ENCODE measurements at places on chromosomes 16 and 17.
A peak's percentile ranks its signal among the peaks of the same experiment; 100 is the strongest.

- no peak for DNase-seq
These were observed 13.1 kb downstream of the MAP2K3 start for GRCh38 chr17:21297597-21297996.

GRCh38 chr16:47258874-47259461, 115.2 kb upstream of the NETO2 start:
- peak; percentile 2 for DNase-seq

DNA sequence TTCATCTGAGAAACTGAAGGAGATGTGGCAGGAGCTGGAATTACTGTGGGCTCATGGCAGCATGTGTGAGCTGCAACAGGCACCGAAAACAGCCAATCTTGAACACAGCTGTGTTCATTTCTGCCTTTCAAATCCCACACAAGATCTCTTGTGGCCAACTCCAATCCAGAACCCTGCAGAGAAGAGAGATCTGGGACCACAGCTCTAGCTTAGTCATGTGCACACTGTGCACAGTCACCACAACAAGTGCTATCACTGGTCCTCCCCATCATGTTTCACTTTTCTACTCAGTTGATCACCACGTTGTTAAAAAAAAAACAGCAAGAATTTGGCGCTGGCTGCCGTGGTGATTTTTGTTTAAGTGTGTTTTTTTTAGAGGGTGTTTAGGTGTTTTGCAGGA, 254.5 kb upstream of the ELAC2 start:
- no peak for DNase-seq

GRCh38 chr16:27253526-27253930, 15.0 kb downstream of the NSMCE1 start:
- no peak for DNase-seq

DNA sequence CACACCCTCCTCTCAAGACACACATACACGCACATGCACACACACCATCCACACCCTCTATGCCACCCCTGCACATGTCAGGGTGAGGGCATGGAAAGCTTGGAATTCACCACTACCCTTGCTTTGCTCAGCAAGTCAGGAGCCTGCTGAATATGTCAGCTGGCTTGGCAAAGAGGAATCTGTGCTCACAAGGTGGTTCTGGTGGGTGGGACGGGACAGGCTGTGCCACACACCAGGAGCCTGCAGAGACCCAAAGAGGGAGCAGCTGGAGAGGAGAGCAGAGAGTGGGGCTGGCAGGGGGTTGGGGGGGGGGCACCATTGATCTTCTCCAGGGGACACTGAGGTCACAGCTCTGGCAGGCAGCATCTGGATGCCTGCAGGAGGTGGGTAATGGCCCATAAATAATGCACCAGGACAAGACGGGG, 48.7 kb upstream of the NDRG4 start:
- no peak for DNase-seq
